ENCODE measurements at places on chromosomes 3 and 15.

DNA sequence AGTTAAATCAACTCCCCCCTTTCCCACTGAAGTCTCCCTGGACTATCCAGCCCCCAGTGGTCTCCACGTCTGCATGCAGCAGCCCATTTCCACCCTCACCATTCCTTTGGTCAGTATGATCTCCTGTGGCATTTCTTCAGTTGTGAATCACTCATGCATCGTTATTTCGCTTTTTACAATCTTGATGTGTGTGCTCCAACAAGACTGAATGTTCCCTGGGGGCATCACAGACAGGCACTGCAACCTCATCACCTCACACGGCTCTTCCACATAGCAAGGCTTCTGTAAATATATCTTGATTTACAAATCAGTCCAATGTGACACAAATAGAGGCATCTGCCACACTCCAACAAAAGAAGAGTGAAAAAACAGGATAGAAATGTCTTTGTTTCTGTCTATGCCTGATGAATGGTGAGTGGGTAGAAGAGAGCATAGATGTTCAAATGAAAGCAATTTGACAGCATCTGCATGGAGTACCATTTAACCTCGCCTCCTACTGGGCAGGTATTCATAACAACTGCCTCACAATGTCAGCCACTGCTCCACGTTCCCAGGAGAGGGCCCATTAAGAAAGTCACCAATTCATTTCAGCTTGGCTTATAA lies 5.2 kb downstream of the HEG1 start:
- DNase-seq: no peak

DNA sequence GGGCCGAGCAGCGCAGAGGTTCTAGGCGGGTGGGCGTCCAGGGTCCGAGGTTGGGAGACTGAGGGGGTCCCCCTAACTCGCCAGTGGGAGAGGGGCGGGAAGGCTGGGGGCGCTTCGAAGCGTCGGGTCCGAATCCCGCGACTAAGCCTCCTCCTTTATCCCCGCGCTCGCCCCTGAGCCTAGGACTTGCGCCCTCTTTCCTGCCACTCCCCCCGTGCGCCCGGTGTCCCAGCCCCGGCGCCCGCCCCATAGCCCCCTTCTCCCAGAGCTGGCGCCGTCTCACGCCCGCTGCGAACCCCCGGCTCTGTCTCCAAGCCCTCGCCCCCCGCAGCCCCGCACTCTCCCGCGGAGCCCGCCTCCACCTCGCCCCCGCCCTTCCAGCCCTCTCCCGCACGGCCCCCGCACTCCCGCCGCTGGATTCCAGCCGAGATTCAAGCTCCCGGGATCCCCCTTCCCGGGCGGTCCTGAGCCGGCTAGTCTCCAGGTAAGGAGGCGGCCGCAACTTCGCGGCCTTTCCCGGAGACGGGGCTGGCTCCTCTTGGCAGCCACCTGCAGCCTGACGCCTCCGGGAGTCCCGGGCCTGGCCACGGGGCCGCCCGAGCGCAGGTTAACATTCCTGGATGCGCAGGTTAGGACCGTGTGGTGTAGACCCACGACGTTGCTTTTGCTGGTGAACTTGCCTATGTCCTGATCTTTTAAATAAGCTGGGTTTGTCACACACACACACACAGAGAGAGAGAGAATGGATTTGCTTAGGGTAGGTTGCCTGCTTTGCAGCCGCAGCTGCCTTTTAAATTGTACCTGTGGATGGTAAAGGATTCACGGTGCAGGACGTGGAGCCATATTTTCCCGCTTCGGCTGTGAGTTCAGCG lies 563 bp downstream of the PXYLP1 start:
- DNase-seq: no peak

GRCh38 chr15:63200464-63201249 lies 11.3 kb downstream of the RAB8B start:
- no peak for DNase-seq

DNA sequence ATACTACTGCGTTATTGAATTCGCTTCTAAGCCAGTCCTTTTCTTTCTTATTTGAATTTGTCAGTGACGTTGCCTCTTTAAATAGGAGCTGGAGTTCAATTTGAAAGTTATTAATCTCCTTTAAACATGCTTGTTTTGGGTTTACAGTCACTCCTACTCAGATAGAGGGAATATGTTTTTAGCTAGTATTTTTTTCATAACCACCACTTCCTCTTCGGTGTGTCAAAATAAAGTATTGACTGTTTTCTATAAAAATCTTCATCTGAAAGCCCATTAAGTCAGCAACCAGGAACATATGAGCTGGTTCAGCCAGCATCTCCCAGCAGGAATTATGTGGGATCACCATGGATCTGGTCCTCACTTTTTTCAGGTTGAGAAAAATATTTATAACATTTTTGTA lies 772.9 kb downstream of the DIPK2A start:
- no peak for DNase-seq

- DNase-seq: no peak
Observed at GRCh38 chr3:126202276-126202675, 21.9 kb upstream of the ALDH1L1 start.

DNA sequence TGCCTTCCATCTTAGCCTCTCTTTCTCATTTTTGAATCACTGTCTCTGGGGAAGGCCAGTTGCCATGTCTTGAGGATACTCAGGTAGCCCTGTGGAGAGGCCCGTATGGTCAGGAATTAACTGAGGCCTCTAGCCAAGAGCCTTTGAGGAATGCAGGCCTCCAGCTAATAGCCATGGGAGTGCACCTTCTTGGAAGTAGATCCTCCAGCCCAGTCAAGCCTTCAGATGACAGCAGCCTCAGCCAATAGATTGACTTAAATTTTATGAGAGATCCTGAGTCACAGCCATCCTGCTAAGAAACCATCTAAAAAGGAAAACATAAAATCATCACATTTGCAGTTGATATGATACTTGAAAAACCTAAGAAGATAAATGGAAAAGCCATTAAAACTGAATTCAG lies 112.5 kb upstream of the BNIP2 start:
- no peak for DNase-seq

DNA sequence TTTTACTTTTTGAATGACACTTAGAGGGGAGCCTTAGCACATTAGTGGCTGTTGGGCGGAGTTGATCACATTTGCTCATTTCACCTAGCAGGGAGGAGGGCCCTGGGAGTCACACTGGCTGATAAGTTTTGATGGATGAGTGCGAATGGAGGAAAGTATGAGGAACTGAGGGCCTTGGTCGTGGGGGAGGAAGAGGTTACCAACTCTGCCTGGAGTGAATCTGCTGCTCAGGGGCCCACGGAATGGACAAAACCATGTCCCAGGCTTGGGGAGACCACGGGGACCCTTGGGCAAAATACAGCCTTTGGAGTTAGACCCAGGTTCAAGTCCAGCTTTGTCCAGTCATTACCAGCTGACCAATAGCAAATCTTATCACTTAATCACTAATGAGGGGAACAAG lies 5.1 kb upstream of the FLNB start:
- DNase-seq: no peak

DNA sequence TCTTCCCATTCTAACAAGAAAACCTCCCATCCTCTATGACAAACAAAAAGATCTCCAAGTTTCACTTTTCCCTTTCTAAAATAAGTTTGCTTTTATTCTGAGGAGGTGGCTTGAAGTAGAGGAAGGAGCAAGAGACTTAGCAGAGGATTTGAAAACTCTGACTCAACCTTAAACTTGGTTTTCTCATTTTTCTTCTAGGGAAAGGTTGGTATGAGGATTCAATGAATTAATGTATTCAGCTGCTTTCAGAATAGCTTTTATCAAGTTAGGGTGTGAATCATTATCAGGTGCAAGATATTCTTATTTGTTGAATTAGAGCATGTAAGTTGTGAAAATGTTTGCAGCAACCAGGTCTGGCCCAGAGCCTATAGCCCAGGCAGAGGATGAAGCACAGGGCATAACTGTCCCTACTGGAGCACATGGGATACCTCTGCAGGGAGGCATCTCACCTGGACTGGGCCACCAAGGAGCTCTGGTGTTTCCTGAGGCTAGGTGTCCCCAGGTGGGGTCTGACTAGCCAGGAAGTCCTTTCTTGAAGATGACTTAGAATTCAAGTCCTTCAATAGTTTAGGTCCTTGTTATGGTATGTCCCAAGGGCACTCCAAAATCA lies 42.3 kb downstream of the SATB1 start:
- DNase-seq: no peak

GRCh38 chr15:81633889-81634288 lies 259.9 kb upstream of the TMC3 start:
- no peak for DNase-seq

- peak; percentile 24 for DNase-seq
Observed at GRCh38 chr15:25543196-25543595, 104.4 kb upstream of the UBE3A start.

GRCh38 chr15:73564255-73564654 lies 68.9 kb downstream of the NPTN start:
- peak; percentile 73 for DNase-seq

DNA sequence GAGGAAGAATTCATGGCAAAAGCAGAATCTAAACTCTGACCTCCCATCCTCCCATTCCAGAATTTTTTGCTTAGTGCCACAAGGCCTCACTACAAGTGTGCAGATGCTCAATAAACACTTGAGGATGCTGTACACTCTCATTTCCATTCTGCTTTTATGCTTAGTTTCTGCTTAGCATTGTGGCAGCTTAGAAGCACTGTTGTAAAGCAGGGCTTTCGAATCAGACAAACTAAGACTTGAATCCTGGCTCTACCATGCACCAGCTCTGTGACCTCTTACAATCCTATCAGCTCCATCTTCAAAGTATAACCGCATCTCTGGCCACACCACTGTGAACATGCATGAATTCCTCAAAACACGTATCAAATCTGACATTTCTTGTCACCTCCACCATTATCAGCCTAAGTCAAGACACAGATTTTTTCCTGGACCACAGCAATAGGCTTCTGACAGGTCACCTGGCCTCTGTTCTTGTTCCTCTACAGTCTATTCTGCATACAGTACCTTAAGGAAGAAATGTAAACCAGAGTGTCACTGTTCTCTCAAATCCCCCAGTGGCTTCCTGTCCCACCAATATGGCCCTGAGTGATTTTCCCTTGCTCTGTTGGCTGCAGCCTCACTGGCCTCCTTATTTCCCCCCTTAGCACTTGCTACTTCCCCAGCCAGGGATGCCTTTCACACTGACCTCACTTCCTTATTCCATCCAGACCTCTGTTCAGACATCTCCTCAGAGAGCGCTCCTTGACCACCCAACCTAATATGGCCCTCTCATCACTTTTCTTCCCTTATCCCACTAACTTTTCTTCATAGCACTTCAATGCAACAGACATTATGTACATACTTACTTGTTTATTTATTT lies 8.1 kb upstream of the PHC3 start:
- no peak for DNase-seq
